CD4-positive, alpha-beta T cell treated with Interleukin-1 beta for 1 hour (primary cell): ENCODE measurements at places on chromosomes 2 and 18.

GRCh38 chr2:3132466-3132865 is 245.2 kb downstream of the EIPR1 start:
- no peak for DNase-seq

GRCh38 chr2:109349503-109350465 is 220.8 kb downstream of the SH3RF3 start:
- no peak for DNase-seq

GRCh38 chr18:22211657-22212056 is 42.3 kb downstream of the GATA6 start:
- no peak for DNase-seq

DNA sequence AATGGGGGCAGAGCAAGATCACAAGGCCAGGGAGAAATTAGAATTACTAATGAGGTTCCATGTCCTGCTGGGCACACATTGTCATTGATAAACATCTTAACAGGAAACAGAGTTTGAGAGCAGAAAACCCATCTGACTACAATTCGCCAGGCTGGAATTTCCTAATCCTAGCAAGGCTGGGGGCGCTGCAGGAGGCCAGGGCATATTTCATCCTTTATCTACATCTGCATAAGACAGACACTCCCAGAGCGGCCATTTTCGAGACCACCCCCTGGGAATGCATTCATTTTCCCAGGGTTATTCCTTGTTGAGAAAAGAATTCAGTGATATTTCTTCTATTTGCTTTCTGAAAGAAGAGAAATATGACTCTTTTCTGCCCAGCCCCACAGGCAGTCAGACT is 152.7 kb downstream of the SUCLG1 start:
- DNase-seq = no peak

DNA sequence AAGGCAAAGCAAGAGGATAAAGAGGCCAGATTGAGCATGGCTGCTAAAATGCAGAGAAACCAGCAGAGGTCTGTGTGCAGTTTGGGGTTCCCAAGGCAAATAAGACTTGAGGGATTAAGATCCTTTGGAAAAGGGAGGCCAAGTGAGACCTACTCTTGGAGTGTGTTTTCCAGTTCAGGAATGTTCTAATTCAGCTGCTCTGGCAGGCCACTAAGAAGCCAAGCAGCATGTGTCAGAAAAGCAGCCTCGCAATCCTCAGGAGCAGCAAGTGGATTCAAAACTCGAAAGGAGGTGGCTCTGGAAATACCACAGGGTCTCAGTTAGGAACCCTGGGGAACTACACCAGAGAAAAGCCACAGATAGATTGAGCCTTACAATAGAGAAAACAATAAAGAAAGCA is 569.2 kb downstream of the METTL4 start:
- no peak for DNase-seq

DNA sequence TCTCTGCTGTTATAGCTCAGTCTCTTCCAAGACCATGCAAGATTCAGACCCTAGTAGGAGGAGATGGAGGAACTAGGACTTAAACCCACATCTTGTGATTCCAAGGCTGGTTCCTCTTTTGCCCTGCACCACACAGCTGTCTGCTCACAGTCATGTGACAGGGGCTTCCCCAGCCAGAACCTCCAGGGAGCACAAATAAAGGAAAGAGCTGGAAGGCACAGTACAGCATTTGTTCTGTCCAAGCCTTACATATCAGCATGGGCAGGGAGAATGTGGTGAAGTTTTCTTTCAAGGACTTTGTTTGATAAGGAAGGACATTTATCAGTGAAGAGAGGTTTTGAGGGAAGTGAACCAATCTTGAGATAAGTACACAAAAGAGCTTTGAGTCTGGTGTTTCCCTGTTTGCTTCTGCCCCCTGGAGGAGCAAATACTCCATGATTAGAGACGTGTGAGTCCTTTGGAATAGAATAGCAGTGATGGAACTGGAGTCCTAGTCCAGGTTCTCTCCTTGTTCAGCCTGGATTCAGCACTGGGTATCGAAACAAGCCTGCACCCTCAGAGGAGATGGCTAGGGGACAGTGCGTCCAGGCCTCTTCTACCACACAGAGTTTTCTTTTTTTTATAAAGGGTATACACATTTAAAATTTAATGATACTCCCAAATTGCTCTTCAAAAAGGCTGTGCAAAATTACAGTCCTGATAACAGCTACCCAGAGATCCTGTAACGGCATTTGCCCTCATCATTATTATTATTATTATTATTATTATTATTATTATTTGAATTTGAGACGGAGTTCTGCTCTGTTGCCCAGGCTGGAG is 24.6 kb upstream of the CASP10 start:
- peak; percentile 80 for DNase-seq

GRCh38 chr2:141610564-141611175 is 520.1 kb downstream of the LRP1B start:
- DNase-seq = no peak

- no peak for DNase-seq
Measured at GRCh38 chr18:9361191-9361590, 26.6 kb downstream of the TWSG1 start.

DNA sequence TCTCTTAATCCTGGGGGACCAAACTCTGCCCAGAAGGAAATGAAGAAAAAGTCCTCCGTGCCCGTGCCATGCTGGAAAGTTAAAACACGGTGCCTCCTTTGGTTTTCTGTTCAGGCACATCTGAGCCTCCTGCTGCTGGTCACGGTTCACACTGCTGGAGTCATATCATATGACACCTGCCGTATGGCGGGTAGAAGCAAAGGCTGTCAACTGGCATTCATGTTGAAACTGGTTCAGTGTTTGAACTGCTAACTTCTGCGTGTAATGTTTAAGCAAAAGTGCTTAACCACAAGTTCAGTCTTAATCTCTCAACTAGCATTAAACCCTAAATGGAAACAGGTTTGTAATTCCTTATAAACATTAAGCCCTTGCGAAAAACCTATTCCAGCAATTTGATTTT is 3.1 kb downstream of the STK39 start:
- peak; percentile 46 for DNase-seq

DNA sequence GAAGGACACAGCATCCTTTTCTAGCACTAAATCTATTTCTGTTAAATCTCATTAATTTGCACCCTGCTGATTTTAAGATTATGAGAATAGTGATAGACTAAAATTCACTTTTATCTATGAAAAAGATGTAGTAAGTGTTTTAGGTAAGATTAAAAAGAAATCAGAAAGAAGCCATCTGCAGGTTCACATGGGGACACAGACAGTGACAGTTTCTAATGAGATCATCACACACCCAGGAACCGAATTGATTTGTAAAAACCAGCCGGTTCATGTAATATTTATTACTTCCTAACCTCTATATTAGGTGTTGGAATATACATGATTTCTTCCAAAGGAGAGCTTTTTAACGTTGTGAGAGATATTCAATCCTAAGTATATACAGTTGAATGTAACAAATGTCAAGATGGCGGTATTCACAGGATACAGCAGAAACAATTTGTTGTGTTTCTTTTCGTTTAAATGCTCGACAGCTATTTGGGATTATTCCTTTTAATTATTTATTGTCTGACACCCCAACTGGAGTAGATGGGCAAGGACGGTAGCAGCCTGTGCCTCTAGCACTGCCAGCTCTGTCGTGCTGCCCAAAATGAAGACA is 223.4 kb downstream of the CCDC102B start:
- no peak for DNase-seq

DNA sequence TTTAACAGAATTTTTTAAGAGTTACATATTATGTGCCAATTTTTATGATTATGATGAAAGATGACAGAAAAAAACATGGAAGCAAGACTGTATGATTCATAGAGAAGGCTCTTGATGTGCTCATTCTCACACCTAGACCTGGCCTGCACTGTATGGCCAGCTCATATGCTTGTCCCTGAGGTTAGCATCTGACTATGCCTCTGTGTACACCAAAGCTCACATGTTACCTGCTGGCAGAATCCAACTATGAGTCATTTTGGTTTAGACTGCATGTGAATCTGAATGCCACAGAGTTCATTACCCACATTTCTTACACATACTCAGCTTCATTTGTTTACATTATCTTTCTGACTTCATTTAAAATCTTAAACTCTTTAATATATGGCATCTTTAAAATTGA is 139.0 kb downstream of the DSC3 start:
- DNase-seq = no peak

- DNase-seq = no peak
Measured at GRCh38 chr2:239360421-239361310, 40.2 kb downstream of the HDAC4 start.

DNA sequence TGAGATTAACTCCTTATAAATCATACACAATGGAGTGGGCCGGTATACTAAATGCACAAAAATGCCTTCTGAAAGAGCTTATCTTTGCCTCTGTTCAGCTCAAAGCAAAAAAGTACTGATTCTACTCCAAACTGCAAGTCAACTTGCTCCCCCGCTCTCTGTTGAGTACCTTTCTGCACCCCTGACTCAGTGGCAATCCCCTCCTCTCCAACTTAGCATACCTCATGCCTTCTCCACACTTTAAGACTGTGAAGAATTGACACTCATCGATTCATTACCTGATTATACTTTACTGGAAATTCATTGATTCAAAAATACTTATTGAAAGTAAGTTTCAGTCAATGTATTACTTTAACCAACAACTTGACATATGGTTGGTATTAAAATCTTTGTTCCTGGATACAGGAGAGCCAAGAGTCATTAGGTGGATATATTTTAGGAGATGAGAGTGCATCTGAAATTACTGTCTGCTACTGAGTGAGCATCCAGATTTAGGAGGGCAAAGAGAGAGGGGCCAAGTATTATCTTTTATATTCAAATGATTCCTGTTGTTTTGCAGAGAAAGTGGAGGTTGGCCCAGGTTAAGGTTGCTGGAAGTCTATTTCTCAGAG is 187.7 kb downstream of the ICOS start:
- no peak for DNase-seq

DNA sequence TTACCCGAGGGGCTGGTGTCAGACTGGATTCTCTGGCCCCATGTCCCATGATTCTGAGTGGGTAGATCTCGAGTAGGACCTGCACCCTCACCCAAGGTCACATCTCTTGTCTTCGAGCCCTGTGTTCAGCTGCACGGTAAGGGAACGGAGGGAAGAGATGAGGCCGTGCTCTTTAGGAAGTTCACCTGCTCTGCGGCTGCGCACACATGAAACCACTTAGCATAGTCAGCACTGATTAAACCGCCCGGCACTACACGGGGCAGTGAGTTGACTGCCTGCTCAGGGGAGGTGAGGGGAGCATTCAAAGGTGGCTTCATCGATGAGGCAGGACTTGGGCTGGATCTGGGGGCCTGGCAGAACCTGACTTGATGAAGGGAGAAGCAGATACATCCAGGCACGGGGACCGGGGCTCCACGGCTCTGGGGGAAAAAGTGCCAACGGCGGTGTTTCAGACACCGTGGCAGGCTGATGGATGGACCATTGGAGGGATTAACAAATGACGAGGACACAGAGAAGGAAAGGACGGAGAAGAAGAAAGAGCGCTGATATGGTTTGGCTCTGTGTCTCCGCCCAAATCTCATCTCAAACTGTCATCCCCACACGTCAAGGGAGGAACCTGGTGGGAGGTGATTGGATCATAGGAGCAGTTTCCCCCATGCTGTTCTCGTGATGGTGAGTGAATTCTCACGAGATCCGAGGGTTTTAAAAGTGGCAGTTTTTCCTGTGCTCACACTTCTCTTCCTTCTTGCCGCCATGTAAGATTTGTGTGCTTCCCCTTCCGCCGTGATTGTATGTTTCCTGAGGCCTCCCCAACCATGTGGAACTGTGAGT is 248.6 kb downstream of the CYP26B1 start:
- no peak for DNase-seq

DNA sequence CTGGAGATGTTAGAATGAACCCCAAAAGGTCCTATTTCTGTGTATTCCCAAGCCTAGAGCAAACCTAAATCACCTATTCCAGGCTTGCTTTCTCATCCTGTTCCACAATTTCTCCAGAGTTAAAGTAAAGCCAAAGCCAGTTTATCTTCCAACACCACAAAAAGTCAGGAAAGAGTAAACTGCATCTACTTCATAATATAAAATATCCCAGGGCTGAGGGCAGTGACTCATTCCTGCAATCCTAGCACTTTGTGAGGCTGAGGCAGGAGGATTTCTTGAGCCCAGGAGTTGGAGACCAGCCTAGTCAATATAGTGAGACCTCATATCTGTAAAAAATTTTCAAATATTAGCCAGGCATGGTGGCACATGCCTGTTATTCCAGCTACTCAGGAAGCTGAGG is 241.4 kb downstream of the CDH20 start:
- DNase-seq = no peak

DNA sequence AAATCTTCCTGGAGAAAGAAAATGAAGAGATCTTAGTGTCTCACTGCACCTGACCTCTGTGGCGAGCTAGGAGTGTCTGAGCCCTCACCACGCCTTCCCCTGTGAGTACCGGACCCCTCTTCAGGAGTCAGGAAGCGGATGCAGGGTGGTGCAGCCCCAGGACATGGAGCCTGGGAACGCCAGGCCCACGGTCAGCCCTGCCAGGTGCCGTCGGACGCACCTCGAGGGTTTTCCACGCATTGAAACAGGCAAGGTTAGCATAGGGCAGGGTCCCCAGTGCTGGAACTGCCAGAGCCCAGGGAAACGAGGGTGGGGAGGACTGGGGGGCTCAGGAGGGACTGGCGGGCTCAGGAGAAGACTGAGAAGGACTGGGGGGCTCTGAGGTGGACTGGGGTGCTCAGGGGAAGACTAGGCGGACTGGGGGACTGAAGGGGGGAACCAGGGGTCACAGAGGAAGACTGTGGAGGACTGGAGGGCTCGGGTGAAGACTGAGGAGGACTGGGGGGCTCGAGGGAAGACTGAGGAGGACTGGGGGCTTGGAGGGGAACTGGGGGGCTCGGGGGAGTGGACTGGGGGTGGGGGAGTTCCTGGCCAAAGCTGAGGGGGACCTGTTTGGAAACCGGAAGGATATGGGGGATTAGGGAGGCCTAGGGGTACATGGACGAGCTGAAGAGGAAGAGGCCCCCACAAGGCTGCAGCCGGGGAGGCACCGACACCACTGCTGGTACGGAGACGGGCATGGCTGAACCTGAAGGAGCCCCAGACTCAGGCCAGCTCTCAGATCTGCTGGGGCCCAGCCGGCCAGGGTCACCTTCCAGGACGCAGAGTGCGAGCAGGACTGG is 65.2 kb upstream of the SNTG2 start:
- no peak for DNase-seq

- no peak for DNase-seq
Measured at GRCh38 chr2:216635701-216636550, 2.7 kb downstream of the IGFBP2 start.

DNA sequence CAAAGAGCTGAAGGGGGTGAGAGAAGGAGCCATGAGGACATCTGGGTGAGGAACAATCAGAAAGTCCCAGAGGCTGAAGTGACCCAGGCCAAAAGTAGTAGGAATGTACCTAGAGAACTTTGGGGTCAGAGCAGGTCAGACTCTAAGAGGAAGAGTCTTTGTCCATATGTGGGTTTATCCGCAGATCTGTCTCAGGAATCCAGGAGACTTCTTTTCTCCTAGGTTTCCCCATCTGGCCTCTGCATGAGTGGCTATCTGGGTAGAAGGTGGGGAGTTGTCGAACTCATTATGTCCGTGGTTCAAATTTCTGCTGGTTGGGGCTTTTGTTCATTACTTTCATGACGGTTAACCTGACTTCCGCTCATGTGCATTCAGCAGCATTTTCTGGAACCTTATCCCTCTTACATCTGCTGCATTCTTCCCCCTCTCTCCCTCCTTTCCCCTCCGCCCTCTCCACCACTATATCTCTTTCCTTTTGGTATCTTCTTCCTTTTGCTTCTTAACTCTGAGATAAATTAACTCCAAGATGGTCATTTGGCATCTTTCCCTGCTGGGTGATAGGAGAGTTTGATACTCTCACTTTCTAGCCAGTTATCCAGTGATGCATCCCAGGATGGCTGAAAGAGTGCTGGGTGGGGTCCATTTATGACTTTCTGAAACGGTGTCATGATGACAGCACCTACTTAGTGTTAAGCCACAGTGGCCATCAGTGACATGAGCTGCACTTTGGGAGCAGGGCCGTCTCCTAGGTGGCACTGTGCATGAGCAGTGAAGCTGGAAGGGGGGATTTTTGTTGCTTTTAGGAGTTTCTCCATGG is 2.1 kb downstream of the LIPG start:
- DNase-seq = no peak
